ENCODE measurements at places on chromosomes 3 and 15. TPM values are rescaled to one million over a fixed set of nuclear protein-coding genes. Genes with fewer than 3 reads are reported as not detected.

The RPL39L gene
- total RNA-seq = 3.1 TPM

The GOLGA6B gene
- total RNA-seq = not detected

The FAM43A gene
- 16.6 TPM for total RNA-seq

DNA sequence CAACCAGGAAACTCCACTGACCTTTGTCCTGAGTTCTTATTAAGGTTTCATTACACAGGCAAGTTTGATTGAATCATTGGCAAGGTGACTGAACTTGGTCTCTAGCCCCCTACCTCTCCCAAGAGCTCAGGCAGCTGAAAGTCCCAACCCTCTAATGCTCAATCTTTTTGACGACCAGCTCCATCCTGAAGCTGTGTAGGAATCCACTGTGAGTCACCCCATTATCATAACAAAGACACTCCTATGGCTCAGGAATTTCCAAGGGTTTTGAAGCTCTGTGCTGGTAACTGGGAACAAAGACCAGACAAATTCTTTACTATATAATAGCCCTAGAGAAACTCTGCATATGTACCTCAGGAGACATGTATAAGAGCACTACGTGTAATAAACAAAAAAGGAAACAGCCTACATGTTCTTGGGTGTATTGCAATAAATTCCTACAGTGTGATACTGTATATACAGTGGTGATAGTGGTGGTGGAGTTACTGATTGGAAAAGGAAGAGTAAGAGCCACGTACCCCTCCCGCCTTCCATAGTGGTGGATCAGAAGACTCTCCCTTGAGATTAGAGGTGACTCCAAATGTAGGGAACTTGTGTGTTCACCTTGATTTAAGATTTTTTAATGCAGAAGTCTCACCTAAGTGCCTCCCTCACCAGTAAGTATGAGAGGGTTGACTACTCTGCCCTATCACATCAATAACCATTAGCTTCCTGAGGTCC is 116.6 kb downstream of the ST8SIA2 start:
- no peak for DNase-seq

DNA sequence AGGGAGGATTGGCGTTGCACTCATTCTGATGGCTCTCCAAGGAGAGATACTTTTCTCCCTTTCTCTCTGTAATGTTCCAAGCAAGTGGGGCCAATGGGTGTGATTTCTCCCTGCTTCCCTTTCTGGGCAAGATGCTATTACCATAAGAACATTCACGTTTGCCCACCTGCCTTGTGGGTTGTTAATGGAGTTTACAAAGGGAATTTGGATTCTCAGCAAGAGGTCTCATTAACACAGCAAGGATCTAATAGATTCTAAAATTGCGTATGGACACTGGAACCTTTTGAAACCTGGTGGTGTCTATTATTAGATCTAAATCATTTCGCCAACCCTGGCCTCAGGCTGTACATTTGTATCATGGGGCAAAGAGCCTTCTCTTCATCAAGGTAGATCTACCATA is 74.1 kb downstream of the SLCO3A1 start:
- no peak for DNase-seq

DNA sequence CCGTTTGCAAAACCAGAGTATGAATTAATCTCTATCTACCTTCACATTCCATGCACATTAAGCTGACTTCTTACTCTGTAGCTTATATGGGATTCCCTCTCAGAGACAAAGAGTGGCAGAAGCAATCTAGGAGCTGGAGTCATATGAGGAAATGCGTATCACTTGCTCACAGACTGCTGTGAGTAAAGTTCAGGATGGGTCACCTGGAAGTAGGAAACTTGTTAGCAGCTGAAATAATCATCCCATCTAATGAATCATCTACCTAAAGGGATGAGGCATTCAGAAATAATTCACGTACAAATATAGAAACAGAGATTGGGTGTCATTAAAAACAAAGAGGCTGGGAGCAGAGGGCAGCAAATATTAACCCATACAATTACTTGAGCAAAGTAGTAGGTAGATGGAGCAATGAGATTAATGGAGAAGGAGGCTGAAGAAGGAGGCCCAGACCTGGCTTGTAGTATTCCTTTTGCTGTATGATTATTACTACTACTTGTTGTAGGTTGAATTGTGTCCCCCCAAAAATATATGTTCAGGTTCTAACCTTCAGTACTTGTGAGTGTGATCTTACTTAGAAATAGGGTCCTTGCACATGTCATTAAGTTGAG is 866.3 kb downstream of the ROBO2 start:
- no peak for DNase-seq

DNA sequence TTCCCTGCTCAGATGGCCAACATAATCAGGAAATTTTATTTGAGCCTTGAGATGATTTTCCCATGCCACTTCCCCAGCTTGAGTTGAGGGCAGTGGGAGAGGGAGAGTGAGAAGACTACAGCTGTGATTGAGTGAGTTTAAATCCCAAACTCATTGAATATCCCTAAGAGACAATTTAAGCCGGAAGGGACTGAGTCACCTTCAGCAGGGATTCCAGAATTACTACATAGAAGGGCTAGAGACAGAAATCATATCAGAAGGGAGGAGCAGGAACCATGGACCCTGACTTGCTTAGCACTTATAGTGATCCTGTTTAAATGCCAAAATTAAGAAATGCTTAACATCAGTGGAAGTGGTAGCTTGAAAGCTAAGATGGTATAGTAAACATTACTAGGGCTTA is 312.2 kb upstream of the SLCO3A1 start:
- no peak for DNase-seq

- no peak for DNase-seq
These were observed 408.9 kb upstream of the THBS1 start for GRCh38 chr15:39171944-39172368.

The SRP14 gene
- total RNA-seq = 196 TPM

The TRAT1 gene
- total RNA-seq = not detected

- no peak for DNase-seq
These were observed 68.2 kb downstream of the IQGAP1 start for GRCh38 chr15:90456236-90456635.

The RTP3 gene
- not detected for total RNA-seq

DNA sequence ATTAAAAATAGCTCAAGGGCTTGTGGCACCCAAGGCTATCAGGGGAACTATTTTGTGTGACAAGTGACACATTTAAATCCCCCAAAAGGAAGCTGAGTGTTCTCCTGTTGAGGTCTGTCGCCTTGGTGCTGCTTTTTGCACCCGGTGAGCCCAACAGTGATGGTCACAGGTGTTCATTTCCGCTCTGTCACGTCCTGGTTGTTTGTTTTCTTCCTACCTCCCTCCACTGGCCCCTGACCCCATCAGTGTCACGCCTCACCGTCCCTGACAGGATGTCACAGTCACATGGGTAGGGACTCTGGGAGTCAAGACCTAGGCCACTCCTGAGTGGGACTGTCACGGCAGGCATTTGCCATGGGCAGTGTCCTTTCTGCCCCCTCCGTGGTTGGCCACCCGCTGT is 11.2 kb downstream of the SLCO3A1 start:
- DNase-seq = no peak

The OR5K2 gene
- total RNA-seq = not detected

GRCh38 chr3:158152186-158152585 is 42.3 kb downstream of the RSRC1 start:
- no peak for DNase-seq

DNA sequence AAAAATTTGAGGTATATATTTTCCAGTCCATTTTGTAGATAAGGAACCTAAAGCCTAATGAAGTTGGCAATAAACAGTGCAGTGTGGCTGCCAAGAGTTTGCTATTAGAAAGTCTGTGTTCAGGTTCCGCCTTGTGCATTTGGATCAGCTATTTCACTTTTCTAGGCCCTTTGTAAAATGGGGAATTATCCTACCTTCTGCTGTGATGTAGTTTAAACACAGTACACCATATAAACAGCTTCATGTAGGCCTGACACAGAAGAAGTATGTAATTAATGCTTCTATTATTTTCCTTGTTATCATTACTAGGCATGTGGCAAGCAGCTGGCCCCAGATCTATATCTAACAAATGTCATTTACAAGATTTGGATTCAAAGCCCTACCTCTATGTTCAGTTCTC is 456.3 kb downstream of the GABRG3 start:
- no peak for DNase-seq

The GABRR3 gene
- total RNA-seq = not detected

The SPRED1 gene
- total RNA-seq = 9.8 TPM

DNA sequence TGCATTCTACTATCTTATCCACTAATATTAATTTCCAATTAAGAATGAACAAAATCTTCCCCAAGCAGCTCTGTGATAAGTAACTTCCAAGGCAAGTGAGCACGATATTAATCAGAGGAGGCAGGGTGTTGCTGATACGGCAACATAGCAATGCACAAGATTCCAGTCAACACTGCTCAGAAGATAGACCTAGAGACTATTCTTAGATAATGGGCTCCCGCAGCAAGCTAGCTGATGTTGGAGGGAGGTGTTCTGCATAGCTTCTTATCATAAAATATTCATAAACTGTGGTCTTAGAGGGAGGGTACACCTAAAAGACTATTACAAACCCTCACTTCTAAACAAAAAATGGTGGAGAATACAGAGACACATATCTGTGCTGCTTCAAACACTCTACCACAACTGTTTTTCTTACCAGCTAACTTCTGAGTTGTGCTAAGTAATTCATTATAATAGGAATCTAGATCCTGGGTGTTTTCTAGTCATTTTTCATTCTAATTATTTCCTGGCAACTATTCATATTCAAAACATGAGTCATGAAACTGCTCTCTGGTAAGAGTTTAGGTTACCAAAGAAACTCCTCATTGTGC is 382.0 kb upstream of the SOX14 start:
- DNase-seq = no peak

- DNase-seq = no peak
These were observed 28.9 kb downstream of the POPDC2 start for GRCh38 chr3:119631516-119631915.

- DNase-seq = no peak
These were observed 83.5 kb upstream of the ABHD17C start for GRCh38 chr15:80611543-80612080.

The COX5A gene
- total RNA-seq = 1,582 TPM

GRCh38 chr15:44101286-44101685 is 93.8 kb downstream of the FRMD5 start:
- DNase-seq = no peak

The ZBED2 gene
- total RNA-seq = not detected

The SPINK8 gene
- not detected for total RNA-seq

GRCh38 chr15:45182996-45183395 is 4.8 kb downstream of the SHF start:
- no peak for DNase-seq

The NTRK3 gene
- total RNA-seq = 3.2 TPM

DNA sequence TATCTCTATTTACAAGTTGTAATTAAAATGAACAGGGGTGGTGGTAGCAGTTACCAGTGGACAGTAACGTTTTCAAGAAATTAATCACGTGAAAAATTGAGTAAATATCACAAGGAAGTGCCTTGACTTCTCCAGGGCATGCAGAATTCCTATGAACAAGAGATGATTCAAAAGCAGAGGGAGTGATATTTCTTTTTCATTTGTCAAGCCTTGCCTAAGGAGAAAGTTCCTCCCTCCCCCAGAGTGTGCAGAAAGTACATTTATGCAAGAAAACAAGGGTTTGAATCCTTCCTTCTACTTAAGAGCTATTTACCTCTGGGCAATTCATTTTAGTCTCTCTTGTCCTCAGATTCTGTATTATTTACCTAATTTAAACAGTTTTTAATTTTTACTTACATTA is 53.3 kb upstream of the ZNF385D start:
- no peak for DNase-seq

DNA sequence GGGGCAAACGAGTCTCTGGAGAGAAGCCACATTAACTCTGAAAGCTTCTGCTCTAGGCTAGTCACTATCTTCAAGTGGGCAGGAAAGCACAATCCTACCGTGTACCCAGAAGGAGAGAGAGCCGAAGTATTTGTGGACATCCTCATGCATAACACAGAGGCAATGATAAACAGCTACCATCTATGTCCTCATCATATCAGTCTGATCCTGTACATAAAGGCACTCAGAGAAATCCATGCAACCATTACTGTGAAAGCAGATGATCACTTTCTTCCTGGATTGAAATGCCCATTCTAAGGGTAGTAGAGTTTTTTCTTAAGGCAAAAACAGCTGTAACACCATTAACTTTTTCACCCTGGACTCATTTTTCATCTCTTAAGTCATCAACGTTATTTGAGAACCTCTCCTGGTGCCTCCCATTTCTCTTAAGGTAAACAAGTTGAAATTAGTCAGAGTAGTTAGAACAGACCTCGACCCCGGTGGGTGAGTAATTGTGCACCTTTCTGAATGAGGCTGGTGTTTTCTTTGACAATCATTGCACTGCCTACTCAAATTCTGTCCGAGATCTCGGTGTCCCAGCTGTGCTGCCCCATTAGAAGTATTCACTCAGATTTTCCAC is 327.4 kb downstream of the SHQ1 start:
- DNase-seq = no peak

- DNase-seq = peak; percentile 66
These were observed 4.8 kb downstream of the ATP8B4 start for GRCh38 chr15:50113992-50114780.

The C3orf85 gene
- not detected for total RNA-seq

Measured in Right ventricle myocardium superior (tissue), 1 donor.